ENCODE measurements at places on chromosomes 7 and 10. TPM values are rescaled to one million over a fixed set of nuclear protein-coding genes. Genes with fewer than 3 reads are reported as not detected.

Gene MMRN2
- 261 TPM for total RNA-seq

Gene NME8
- total RNA-seq, result not detected

Gene GBX1
- total RNA-seq, result not detected

Gene ZNF804B
- total RNA-seq, result not detected

Gene ASAH2
- 0.27 TPM for total RNA-seq

Gene VWC2
- total RNA-seq, result not detected

Gene SH2D4B
- total RNA-seq, result under 0.01 TPM

Gene C10orf143
- 0.57 TPM for total RNA-seq

Gene CH25H
- 0.57 TPM for total RNA-seq

Gene CALHM1
- total RNA-seq, result not detected

Gene CUL2
- total RNA-seq, result 75.2 TPM

Gene PNLIPRP3
- total RNA-seq, result not detected

Gene PRSS37
- total RNA-seq, result not detected

Gene KCNIP2
- total RNA-seq, result 0.79 TPM

Gene SKIDA1
- total RNA-seq, result 0.72 TPM
